Left lung (tissue), 14 donors: ENCODE measurements at places on chromosomes 3 and 15. TPM values are rescaled to one million over a fixed set of nuclear protein-coding genes. Genes with fewer than 3 reads are reported as not detected.

- no peak for DNase-seq
Observed at GRCh38 chr15:37765786-37766185, 168.7 kb upstream of the TMCO5A start.

- no peak for DNase-seq
Observed at GRCh38 chr15:59116141-59116540, 11.2 kb downstream of the CCNB2 start.

GRCh38 chr3:101725194-101725889 lies 928 bp downstream of the CEP97 start:
- peak; percentile 81 for DNase-seq

The KLHL6 gene
- polyA plus RNA-seq = 1.7 TPM

The PRKCD gene
- 56.7 TPM for polyA plus RNA-seq

The GABRA5 gene
- polyA plus RNA-seq = not detected
